Muscle of arm (tissue), 14 donors: ENCODE measurements at places on chromosomes 3 and 15.
A peak's percentile ranks its signal among the peaks of the same experiment; 100 is the strongest.

DNA sequence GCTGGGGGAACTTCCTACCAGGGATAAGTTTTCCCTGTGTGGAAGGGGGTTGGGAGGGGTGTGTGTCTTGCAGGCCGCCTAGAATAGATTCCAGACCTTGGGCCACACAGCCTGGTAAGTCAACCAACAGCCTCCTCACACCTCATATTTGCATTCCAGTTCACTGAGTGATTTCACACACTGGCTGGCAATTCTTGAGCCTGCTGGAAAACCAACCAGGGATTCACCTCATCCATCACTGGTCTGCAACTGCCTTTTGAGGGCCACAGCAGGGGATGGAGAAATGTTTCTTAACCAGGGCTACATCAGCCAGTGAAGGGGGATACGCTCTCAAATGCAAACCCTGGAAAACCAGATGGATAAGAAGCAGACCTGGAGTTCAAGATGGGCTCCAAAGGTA, 2.0 kb downstream of the FSTL1 start:
- peak; percentile 42 for DNase-seq

GRCh38 chr3:131393051-131393450, 11.5 kb downstream of the NUDT16 start:
- DNase-seq: peak; percentile 25

DNA sequence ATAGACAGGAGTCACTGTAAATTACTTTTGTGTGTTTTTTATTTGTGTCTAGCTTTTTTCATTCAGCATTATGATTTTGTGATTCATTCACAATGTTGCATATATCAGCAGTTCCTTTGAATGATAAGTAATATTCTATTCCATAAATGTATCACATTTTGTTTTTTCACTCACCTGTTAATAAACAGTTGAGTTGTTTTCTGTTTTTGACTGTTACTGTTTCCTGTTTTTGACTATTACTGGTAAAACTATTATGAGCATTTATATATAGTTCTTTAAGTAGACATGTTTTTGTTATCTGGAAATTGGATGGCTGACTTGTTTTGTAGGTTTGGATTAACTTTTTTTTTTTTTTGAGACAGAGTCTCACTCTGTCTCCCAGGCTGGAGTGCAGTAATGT, 138.4 kb downstream of the RSRC1 start:
- DNase-seq: no peak

DNA sequence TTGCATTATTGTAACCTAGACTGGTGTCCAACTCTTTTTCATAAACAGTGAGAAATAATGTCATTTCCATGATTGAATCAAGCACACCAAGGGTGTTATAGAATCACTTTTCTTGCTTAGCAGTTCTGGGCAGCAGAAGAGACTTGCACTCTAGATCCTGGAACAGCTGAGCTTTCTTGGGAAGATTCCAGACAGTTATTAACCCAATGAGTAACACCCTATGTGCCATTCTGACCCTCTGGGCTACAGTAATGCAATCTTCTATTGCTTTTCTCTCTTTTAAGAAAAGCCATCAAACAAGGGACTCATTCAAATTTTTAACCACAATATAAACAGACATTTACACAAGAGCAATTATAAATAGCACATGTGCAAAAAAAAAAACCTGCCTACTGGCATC, 39.3 kb upstream of the USP3 start:
- no peak for DNase-seq

GRCh38 chr3:130506031-130506430, 10.9 kb upstream of the COL6A6 start:
- DNase-seq: no peak

GRCh38 chr3:50156549-50157493, 1.7 kb downstream of the SEMA3F start:
- DNase-seq: peak; percentile 52

- no peak for DNase-seq
Observed at GRCh38 chr3:12302564-12302963, 13.7 kb downstream of the PPARG start.

GRCh38 chr3:116390318-116390717, 55.0 kb downstream of the LSAMP start:
- DNase-seq: no peak

DNA sequence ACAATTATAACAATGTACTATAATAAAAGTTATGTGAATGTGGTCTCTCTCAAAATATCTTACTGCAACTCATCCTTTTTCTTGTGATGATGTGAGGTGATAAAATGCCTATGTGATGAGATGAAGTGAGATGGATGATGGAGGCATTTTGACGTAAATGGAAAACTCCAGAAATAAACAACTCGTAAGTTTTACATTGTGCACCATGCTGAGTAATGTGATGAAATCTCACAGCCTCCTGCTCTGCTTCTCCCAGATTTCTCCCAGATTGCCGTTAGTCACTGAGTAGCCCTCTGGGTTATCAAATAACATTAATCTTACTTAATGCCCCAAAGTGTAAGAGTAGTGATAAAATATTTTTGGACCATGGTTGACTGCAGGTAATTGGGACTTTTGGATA, 64.8 kb upstream of the SLCO2A1 start:
- DNase-seq: no peak

- DNase-seq: no peak
Observed at GRCh38 chr15:99170476-99171065, 65.7 kb downstream of the SYNM start.

GRCh38 chr3:177764377-177764912, 567.2 kb upstream of the TBL1XR1 start:
- DNase-seq: peak; percentile 85

- DNase-seq: peak; percentile 91
Observed at GRCh38 chr15:85618956-85619491, 175.7 kb downstream of the KLHL25 start.
